ENCODE measurements at places on chromosomes 16 and 17.
A peak's percentile ranks its signal among the peaks of the same experiment; 100 is the strongest.

GRCh38 chr17:45425125-45425983 lies 7.3 kb downstream of the ARHGAP27 start:
- DNase-seq: no peak

DNA sequence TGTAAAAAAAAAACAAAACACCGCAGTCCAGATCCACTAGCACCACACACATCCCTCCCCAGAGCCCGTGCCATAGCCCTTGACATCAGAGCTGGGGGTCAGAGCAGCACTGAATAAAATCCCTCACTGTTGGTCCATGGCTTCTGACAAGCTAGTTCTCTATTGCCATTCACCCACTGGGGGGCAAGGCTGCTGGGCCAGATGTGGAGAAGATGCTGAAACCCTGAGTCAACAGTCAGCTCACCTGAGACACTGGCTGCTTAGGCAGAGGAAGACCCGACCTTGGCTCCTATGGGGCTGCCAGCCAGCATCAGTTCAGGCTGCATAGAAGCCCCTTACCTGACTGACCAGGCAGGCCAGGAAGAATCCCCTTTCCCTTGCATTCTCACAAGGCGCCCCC lies 228.2 kb downstream of the SOX9 start:
- no peak for DNase-seq

GRCh38 chr17:3754458-3755334 lies 31.0 kb downstream of the HASPIN start:
- peak; percentile 64 for DNase-seq

- no peak for DNase-seq
Measured at GRCh38 chr16:89759746-89760340, 38.5 kb downstream of the ZNF276 start.

DNA sequence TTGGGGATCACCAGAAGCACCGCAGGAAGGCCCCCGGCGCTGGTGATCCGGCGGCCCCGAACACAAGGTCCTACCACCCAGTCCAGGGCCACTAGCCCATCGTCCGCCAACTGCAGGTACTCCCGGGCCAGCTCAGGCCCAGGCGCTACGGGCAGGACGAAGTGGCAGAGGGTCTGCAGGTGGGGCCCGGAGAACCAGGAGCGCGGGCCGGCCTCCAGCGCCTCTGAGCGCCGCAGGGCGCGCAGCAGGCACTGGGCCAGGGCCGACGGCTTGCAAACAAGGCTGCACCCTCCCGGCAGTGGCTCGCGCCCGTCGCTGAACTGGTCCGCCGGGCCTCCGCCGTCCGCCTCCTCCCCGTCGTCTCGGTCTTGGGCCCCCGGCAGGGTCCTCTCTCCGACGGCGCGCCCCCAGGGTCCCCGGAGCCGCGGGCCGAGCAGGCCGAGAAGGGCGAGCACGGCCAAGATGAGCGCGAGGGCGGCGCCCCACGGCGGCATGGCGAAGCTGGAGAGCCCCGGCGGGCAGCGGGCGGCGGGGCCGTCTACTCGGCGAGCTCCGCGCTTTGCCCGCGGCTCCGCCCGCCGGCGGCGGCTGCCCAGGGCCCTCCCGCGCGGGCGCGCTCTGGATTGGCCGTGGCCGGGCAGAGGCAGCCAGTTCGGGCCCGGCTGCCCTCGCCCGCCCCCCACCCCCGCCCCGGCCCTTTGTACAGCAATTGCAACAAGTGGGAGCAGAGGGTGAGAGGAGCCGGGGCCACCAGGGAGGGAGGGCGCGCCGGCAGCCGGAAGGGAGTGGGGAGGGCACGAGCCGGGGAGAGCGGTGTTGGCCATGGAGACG lies at the start of gene ABHD15:
Gene ABHD15, minus strand, starts transcription at position 565 of the 831 bp plus-strand sequence. Its CDS starts 71 bp downstream, at position 494.
- DNase-seq: peak; percentile 64

DNA sequence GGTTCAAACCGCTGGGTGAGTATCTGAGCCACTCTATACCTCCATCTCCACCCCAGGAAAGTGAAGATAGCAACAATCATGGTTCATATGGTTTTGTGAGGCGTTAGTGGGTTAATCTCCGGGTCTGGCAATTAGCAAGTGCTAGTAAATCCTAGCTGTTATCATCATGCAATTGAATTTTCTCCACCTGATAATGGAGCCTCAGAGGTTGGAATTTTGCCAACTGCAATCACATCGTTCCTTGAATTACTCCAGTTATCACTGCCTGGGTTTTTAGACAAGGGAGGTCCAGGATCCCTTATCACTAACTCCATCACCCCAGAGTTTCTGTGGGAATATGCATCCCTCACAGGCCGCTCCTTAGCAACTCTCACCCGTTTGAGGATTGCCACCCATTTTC lies 311.5 kb downstream of the RBFOX1 start:
- DNase-seq: no peak

- DNase-seq: no peak
Measured at GRCh38 chr17:80345841-80346497, 69.0 kb upstream of the ENDOV start.

GRCh38 chr16:85924675-85925074 lies 25.7 kb downstream of the IRF8 start:
- no peak for DNase-seq

- DNase-seq: peak; percentile 31
Measured at GRCh38 chr16:1152651-1153259, at the start of gene CACNA1H. Gene CACNA1H (plus strand): TSS chr16:1153106. CDS start chr16:1153738, 632 bp downstream.

DNA sequence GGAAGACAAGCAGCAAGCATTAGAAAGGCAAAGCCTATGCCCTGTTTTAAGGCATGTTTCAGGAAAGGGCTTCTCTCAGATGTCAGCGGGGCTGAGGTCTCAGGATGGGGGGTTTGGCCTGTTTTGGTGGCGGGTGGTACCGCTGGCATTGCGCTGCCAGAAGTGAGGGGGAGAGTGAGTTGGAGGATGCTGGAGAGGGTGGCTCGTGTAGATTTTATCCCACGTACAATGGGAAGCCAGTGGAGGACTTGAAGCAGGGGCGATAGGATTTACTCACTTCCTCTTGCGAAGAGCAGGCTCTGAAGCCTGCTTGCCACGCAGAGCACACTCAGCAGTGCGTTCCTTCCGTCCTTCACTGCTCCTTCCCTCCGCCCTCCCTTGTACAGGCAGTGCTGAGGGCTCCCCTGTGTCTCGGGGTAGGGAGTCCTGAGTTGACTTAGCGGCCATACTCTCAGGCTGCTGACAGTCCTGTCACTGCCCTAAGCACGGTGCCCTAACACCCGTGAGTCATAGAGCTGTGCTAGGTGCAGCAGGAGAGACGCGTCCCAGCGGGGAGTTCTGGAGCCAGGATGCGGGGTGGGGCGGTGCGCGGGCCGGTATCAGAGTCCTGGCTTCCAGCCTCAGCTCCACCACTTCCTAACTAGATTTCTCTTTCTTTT lies 113.1 kb downstream of the SNX29 start:
- peak; percentile 47 for DNase-seq

DNA sequence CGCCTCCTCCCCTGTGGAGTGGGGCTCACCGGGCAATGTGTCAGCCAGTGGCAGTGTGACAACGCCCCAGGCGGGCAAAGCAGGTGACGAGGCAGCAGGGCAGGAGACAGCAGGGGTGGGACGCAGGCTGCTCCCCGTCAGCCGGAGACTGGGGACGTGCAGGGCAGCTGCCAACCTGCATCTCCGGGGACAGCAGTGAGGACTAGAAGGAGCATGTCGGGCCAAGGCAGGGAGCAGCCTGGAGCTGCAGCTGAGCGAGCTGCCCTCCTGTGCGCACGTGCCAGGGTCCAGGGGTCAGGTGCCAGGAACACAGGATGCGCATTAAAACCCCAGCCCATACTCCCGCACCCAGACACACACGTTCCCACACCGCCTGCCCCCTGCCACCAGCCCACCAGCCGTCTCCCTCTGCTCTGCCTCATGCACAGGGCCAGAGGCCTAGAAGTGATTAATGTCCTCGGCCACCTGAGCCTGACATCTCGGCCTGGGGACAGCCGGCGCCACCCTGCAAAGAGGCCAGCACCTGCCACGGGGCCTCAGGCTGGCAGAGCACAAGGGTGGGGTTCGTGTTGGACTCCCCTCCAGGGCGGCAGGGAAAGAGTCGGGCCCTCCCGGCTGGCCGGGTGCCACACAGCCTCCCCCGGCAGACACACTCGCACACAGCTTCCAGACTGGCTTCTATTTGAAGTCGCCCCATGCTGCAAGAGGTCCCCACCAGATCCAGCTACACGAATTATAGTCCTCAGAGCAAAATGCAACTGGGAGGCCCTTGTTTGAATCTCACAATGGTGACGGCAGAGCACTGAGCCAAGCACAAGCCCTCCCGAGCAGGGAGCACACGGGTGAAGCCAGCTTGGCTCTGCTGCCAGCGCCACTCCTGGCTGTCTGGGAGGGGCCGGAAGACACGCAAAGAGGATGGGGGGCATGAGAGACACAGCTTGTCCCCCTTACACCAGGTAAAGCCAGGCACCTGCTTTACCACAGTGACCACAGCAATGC lies 90.4 kb downstream of the RBFOX3 start:
- DNase-seq: no peak

GRCh38 chr17:47729476-47729875 lies 3.6 kb upstream of the TBX21 start:
- no peak for DNase-seq

GRCh38 chr17:19390951-19391350 lies 4.0 kb upstream of the MFAP4 start:
- no peak for DNase-seq

DNA sequence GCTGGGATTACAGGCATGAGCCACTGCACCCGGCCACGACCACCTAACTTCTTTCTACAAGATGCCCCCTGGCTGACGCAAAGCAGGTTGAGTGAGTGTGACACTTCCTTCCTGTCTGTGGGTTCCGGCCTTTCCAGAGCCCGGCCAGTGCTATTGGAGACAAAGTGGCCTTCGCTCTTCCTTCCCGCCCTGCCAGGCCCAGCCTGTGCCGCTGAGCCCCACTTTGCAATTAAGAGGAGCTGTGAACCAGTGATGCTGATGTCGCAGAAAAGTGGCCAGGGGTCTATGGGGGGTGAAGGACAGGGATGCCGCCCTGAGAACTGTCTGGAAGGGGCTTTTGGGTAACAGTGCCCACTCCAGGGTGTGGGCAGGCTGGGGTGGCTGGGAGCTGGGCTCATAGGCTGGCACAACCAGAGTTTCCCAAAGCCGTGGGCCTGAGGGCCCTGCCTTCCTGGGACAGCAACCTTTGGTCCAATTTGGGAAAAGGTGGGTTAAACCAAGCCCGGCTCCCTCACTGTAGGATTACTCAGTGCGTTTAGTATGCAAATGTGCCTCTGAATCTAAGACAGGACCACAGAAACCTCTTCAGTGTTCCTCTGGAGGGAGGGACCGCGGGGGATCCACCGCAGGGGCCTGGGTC lies 174.9 kb downstream of the SEC14L1 start:
- no peak for DNase-seq

DNA sequence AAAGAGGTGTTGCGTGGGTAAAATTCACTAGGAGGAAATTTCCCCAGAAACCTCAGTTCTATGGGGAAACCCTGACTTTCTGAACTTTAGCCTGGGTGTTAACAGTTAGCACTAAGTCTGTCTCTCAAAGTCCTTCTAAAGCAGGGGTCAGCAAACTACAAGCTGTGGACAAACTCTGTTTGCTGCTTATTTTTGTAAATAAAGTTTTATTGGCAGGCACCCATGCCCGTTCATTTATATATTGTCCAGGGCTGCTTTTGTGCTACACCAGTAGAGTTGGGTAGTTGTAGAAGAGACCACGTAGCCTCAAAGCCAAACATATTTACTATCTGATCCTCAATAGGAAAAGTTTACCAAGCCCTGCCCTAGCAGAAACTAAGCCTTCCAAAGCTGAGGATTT lies 159.7 kb downstream of the USP31 start:
- DNase-seq: no peak

DNA sequence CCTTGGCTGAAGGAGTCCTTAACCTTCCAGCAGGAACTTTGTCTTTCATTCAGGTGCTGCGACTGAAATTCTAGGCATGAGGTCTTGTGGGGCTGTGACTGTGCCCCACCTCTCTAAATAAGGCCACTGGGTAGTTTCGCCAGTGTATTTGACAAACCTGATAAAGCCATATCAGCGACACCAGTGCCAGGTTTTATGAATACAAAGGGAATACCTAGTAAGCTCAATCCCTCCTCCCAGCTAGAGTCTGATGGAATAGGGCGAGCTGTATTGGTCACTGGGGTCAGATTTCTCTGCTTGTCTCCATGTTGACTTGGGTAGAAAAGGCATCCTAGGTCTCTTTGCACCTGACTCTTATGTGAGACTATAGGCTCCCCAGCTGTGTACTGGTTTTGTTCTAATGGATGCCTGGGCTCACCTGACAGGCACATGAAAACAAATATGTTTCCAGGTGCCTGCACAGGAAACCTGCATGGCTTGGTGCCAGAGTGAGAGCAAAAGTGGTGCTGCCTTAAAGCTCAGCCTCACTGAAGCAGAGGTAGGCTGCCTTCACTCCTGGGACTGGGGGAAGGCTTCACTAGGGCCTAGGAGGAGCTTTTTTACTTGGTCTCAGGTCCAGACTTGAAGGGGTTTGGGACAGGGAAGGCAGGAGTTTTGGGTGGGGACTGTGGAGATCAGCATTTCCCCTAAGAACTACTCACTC lies 8.3 kb downstream of the SLC7A6 start:
- DNase-seq: no peak

Measured in activated CD4-positive, alpha-beta T cell treated with anti-CD3 and anti-CD28 coated beads, Interleukin-2, amount 50 U/mL, for 16 hours (primary cell).